Activated CD4-positive, CD25-positive, alpha-beta regulatory T cell treated with anti-CD3 and anti-CD28 coated beads, Interleukin-2, amount 50 U/mL, for 72 hours (primary cell): ENCODE measurements at places on chromosomes 7 and 10.

- DNase-seq, result no peak
Observed at GRCh38 chr10:52639652-52640051, 132.9 kb downstream of the MBL2 start.

DNA sequence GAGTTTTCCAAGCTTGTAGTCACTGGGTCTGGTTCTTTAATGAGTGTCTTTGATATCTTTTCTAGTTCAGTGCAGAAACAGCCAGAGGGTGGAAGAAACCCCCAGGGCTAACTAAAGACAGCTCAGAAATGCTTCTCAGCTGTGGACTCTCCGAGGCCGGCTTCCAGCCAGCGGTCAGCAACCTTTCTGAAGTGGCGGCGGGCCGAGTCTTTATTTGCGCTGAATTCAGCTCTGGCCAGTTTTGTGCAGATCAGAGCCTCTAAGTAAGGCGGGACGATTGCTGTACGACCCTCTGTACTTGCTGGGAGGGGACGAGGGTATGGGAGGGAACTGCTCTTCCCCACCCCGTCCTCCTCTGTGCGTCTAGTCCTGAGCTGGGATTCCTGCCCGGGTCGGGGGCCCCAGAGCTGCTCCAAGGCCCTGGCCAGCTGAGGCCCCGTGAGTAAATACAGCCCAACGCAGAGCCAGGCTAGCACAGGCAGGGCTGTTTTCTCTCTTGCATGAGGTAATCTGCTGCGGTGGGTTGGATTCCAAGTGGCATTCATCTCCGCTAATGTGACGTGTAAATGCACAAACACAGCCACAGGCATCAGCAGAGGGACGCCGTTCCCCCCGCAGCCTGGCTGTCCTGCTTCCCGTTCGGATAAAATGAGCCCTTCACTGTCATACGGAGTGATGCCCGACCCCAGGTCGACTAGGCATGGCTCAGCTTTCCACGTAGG is 159.8 kb downstream of the PIP4K2A start:
- no peak for DNase-seq

- no peak for DNase-seq
Observed at GRCh38 chr10:94183666-94184264, 179.0 kb downstream of the NOC3L start.

- no peak for DNase-seq
Observed at GRCh38 chr10:36573246-36573645, 552.2 kb upstream of the ANKRD30A start.

GRCh38 chr10:78547397-78547796 is 513.7 kb downstream of the RPS24 start:
- DNase-seq, result no peak

DNA sequence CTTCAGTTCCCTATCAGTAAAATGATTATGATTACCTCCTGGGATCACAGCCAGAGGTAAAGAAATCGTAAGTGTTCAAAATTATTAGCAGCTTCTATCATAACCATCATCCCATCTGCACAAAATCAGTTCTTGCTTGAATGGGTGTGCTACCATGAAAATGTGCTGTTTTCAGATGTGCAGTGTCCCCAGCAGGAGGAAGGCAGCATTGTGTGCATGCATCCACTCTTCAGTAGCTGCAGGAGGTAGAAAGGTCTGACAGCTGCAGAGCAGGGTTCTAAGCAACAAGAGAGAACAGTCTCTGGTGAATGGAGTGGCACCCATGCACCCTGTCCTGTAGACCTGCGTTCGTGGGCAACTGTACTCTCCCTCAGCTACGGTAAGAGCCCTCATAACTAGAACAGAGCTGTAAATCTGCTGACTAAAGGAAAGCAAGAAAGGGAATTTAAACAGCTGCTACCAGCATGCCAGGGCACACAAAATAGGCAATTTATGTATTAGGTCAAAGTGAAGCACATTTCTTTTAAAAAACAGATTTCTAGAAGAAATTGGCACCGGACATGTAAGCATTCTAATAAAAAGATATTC is 21.2 kb downstream of the VSTM2A start:
- DNase-seq, result no peak

DNA sequence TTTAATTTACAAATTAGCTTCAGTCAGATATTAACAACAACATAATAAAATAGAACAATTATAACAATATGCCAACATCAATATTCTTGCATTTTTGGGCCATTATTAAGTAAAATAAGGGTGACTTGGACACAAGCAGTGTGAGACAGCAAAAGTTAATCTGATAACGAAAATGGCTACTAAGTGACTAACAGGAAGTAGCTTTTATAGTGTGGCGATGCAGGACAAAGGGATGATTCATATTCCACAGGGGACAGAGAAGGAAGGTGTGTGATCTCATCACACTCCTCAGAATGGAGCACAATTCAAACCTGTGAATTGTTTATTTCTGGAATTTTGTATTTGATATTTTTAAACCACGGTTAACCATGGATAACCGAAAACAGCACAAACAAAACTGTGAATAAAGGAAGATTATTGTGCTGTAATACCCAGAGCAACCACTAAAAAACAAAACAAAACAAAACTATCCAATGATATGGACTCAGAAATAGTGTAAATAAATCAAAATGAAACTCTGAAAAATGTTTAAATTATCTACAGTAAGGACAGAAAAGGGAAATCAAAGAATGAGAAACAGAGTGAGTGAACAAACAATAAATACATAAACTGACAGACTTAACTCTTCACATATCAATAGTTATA is 66.9 kb upstream of the TFEC start:
- no peak for DNase-seq

DNA sequence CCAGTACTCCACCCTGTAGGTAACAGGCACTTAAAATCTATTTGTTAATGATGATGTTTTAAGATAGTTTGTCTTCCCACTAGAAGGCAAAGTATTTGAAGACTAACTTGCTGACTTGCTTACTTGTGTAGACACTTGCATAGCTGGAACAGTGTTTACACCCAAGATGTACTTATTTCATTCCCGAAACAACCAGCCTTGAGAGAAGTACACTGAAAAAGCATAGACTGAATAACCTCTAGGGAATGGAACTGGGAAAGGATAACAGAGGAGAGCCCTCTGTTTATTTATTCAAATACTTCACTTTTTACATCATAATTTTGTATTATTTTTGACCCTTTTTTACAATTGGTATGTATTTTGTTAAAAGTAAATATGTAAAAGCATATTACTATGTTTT is 33.1 kb upstream of the TMEM26 start:
- DNase-seq, result no peak

DNA sequence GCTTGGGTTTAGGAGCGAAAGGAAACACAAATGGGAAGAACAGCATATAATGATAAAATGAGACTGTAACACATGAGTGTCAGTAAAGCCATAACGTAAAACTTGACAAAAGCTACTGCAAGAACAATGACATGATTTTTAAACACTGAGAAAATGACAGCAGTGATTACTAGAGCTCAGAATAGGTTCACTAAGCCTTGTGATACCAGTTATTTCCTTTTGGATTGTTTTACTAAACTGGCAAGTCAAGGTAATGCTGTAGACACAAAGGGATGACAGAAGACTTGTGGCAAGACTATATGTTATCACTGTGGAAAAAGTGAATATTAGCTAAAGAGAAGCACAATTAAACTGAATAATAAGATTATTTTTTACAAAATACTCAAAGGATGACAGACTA is 12.7 kb downstream of the NCOA4 start:
- DNase-seq, result no peak

GRCh38 chr10:81920213-81920829 is 45.3 kb downstream of the NRG3 start:
- no peak for DNase-seq

GRCh38 chr10:24858288-24859270 is 93.8 kb downstream of the PRTFDC1 start:
- DNase-seq, result no peak

GRCh38 chr7:6163402-6163801 is 109.0 kb downstream of the CYTH3 start:
- no peak for DNase-seq

GRCh38 chr10:79905322-79906314 is 43.3 kb downstream of the SFTPD start:
- DNase-seq, result no peak

GRCh38 chr10:119478811-119479341 is 63.6 kb downstream of the RGS10 start:
- DNase-seq, result no peak

- no peak for DNase-seq
Observed at GRCh38 chr10:75168275-75168674, 42.3 kb upstream of the VDAC2 start.

- DNase-seq, result no peak
Observed at GRCh38 chr7:117069379-117069778, 116.1 kb downstream of the ST7 start.

GRCh38 chr10:11237571-11237970 is 219.9 kb downstream of the CELF2 start:
- DNase-seq, result no peak

- peak; percentile 35 for DNase-seq
Observed at GRCh38 chr10:33005322-33006301, 47.6 kb upstream of the ITGB1 start.

DNA sequence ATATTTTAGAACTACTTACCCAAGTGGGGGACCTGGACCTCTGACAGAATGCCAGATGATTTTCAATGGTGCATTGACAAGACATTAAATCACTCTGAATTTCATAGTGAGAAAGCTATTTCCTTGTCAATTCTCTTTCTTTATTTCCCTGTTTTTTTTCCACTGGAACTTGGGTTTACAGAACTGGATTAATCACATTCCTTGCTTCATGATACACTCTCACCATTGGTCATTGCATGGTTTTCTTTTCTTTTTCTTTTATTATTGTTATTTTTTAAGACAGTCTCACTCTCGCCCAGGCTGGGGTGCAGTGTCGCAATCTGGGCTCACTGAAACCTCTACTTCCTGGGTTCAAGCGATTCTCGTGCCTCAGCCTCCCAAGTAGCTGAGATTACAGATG is 38.5 kb upstream of the LBX1 start:
- no peak for DNase-seq

DNA sequence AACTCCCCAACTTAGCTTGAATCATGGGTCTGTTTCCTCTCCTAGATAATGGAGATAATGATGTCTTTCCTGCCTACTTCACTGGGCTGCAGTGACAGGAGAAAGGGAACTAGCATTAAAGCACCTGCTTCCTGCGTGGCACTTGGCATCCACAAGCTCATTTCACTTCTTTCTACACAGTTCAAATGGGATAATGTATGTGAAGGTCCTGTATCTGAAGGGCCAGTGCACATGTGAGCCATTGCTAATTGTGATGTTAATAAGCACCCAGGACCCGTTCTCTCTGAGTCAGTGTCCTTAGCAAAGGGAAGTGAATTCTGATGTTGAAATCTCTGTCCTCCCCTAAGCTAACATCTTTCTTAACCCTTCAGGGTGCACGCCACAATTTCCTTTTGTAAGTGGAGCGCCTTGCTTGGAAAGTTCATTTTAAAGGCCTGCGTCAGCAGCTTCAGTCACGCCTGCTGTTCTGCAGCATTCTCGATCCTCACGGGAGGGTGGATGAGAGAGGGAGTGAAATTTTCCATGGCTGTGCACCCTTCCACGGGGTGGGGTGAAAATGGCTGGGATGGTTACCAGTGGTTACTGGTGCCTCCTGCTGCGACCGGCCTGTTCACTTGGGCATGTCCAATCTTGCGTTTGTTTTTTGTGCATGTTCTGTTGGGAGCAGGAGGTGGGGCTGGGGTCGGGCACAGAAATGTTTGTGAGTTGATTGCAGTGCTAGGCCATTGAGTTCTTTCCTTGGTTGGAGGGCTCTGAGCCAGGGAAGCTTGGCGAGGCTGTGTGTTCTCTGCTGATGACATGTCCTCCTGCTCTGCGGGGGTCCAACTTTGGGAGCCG is 59.2 kb downstream of the HK1 start:
- no peak for DNase-seq

GRCh38 chr7:99392659-99393354 is 15.6 kb downstream of the PDAP1 start:
- peak; percentile 78 for DNase-seq

DNA sequence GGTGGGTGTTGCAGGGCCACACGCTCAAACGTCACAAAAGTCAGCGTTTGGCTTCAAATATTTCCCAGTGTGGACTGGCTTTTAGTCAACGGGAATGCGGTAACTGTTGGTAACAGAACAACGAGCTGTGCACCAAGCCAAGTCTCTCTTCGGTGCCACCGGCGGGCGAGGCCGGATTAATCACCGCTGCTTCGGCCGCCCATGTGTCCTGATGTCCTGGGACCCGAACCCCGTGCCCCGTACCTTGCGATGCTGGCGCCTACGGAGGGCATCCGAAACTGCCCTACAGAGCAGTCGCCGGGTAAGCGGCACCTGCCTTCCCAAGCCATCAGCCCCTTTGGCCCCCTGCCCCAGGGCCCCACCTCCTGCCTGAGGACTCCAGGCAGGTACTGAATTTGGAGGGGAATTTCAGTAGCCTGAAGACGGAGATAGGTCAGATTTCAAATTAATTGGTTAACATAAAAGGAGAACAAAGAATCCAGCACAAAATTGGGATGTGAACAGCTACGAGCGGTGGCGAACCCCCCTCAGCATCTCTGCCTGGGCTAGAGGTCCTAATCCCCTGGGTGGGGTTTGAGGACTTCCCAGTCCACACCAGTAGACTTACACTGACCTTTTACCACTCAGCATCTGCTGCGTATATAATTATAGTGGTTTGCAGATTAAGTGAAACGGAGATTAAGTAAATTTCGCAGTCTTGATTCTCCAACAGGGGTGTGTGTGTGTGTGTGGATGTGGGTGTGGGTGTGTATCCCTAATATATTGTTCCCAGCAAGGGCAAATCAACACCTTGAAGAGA is at the start of gene LRRC72:
TSS of gene LRRC72 (plus strand) at position 84 of the 799 bp plus-strand sequence. CDS start at position 212, 128 bp downstream.
- DNase-seq, result no peak

DNA sequence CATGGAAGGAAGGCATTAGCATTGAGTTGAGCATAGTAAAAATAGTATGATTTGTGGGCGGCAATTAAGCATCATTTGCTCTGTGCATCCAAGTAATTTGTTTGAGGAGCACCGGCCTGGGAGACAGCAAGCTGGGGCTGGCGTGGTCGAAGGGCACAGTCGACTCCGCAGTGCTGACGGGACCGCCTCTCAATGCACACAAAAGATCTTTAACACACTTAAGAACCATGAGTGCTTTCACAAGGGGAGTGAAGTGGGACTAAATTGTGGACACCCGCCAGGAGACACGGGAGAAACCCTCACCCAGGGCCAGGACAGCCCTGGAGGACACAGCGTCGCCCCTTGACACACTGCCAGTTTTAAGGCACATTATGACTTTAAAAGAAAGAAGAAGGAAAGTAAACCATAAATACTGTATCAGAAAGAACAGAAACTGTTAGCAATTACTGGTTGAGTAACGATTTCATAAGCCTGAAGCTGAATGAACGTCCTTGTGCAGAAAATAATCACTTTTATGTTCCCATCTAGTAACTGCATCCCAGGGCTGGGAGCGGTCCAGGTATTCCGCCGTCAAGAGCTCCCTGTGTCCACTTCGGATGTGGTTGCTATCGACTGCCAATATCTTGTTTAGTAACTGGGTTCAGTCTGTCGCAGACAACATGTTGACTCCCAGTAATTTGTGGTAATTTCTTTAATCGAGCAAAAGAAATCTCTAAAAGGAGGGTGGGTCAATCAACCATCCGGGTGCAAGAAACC is 102.1 kb downstream of the EBF3 start:
- no peak for DNase-seq

DNA sequence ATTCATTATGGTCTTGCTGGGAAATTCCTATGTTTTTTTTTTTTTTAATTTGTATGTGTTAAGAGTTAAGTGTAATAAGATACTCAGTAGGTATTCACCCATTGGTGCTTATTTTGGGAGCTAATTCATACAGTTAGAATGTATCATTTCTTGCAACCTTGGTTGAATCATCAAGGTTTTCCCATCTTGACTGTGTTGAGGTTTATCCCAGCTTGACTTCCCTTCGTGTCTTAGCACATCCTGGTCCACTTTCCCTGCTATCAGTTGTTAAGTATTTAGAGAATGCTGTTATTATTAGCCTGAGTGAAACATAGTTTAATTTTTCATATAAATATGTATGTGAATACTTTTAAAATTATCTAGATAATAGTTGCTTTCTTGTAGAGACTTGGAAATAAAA is 20.8 kb downstream of the RALA start:
- DNase-seq, result no peak
